Glutamatergic neuron (in vitro differentiated cells): ENCODE measurements at places on chromosomes 2 and 18.

- no peak for DNase-seq
Measured at GRCh38 chr2:168529054-168529833, 73.2 kb downstream of the CERS6 start.

DNA sequence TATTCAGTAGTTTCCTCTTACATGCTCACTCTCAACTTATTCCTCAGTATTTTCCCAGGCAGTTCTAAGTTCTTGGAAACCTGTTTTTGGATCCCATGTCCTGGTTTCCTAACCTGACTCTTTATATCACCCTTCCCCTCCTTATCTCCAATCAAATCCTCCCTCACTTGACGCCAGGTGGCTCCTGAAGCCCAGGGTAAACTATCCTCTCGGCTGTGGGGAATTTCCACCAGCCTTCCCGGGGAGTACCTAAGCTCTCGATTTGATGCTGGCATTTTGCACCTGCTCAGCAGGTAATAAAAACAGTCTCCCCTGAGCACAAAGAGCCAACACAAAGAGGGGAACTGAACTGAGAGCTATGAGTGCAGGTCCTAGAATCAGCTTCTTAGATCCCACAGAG is 538.0 kb downstream of the SLC4A3 start:
- DNase-seq = no peak

DNA sequence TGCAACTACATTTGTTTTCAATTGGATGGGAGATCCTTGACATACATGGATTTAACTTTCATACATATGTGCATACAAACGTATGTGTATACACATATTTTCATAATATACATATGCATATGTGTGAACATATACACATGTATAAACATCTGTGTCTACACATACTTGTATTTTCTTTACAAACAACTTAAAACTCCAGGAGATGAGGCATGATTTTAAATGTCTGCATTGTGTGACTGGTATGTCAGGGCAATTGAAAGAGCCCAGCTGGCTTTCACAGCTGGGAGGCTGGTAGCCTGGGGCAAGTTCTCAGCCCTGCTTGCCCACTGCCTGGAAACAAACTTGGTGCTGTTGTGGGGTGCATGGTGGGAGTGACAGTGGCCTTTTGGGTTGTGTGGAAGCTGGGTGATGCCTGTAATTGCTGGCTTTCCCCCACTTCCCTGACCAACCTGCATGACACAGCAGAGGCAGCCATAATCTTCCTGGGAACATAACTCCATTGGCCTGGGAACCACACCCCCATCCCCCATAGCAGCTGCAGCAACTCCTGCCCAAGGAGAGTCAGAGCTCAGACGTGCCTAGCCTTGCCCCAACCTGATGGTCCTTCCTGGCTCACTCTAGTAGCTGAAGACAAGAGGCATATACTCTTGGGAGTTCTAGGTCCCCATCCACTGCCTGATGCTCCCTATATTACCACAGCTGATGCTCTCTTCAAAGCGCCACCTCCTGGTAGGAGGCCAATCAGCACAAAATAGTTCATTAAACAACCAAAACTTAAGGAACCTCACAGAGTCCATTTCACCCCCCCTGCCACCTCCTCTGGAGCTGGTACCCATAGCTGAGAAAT is 158.3 kb downstream of the CERS6 start:
- DNase-seq = no peak

- DNase-seq = no peak
Measured at GRCh38 chr18:50726960-50727589, 92.7 kb downstream of the MRO start.

DNA sequence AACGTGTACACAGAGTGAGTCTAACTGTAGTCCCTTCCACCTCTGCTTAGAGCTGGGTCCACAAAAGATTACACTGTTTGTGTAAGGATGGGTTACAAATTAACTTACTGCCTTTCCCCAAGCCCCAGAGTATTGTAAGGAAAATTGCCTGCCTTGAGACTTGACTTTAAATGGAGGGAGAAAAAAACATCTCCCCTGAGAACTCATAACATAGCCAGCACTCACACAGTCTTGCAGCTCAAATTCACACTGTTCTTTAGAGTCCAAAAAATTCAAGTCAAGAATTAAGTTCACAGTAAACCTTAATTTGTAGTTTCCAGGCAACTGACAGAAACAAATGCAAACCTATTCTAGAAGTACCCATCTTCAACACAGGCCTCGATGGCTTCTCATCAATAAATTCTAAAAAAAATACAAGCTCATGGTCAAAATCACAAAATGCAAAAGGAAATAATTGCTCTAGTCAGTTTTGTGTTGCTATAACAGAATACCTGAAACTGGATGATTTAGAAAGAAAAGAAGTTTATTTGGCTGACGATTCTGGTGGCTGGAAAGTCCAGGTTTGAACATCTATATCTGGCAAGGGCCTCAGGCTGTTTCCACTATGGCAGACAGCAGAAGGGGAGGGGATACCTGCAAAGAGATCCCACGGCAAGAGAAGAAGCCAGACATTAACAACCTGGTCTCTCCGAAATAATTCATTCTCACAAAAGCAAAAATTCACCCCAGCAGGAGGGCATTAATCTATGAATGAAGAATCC is 34.6 kb upstream of the TMEM17 start:
- DNase-seq = no peak

GRCh38 chr2:207133820-207134519 is 31.8 kb downstream of the KLF7 start:
- no peak for DNase-seq

GRCh38 chr2:179825494-179825893 is 35.9 kb downstream of the ZNF385B start:
- DNase-seq = no peak

- no peak for DNase-seq
Measured at GRCh38 chr2:133957724-133958480, 296.0 kb upstream of the MGAT5 start.

- DNase-seq = no peak
Measured at GRCh38 chr18:58223717-58224424, 179.8 kb downstream of the NEDD4L start.

GRCh38 chr2:44480068-44480467 is 118.3 kb downstream of the CAMKMT start:
- DNase-seq = no peak

GRCh38 chr18:49747876-49748275 is 65.5 kb downstream of the ACAA2 start:
- DNase-seq = no peak
